SHP77 treated with DMSO at 0.1 percent for 48 hours (cell line): ENCODE measurements at places on chromosomes 3 and 15.
A peak's percentile ranks its signal among the peaks of the same experiment; 100 is the strongest.

DNA sequence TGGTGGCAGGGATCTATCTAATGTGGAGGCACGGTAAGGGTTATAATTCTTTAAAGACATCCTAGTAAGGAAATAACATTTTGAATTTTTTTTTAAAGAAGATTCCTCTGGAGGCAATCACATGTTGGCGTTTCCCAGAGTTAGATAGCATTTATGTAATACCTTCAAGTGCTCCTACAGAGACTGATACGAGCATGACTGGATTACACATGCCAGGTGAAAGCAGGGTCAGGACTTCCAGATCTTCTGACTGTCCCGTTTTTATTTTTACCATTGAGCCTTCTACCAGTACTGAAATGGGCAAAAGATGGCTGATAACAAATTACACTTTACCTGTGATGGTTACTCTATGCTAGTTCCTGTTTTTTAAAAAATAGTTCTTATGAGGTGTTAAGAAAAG lies 13.8 kb downstream of the IL17RB start:
- no peak for DNase-seq

DNA sequence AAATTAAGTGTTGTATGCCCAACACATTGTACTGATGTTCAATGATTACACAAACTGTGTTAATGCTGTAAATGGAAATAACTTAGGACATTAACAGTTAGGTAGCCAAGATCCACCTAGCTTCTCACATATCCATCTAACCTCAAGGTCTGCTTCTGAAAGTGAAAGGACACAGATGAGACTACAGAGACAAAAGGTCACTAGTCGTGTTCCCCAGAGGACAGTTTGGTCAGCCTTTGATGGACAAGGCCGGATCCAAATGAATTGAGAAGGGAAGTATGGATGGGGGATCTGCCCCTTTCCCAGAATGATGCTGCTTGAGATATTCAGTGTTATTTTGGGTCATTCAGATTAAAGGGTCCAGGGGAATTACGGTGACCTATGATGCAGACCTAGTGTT lies 17.2 kb downstream of the ALDH1A2 start:
- DNase-seq = no peak

GRCh38 chr3:39346785-39347585 lies 17.5 kb downstream of the CCR8 start:
- no peak for DNase-seq

GRCh38 chr15:80785335-80785734 lies 6.2 kb downstream of the CEMIP start:
- no peak for DNase-seq

DNA sequence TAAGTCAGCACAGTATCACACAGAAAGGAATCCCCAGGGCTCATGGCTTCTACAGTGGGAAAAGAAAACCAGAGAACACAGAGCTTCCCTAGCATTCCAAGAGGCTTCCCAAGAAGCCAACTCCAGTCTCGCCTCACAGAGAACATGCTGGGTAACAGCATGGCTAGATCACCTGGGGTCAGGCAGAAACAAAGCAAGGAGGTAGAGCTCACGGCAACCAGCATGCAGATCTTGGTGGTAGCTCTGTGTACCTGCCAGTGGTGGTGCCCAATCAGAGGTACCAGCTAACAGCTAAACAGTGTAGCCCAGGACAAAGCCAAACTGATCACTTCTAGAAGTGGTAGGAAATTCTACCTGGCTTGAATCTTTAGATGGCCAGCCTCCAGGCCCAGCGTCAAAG lies 31.3 kb downstream of the POLQ start:
- DNase-seq = no peak

DNA sequence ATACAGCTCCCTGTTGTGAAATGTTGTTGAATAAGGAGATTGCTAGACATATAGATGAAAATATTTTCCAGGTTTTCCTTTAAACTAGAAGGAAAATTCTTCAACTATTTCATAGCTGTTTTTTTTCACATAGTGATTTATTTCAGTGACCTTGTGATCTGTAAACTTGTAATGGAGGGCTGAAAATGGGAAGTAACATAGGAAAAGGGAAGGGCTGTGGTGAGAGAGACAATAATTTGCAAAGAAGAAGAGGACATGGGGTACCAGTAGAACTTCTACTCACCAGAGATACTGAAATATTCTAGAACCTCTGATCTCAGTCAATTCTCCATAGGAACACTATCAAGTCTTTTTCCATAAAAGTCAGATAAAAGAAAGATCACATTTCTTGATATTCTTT lies 60.4 kb downstream of the PLS1 start:
- no peak for DNase-seq

GRCh38 chr15:57541805-57542504 lies 49.7 kb upstream of the MYZAP start:
- peak; percentile 17 for DNase-seq

DNA sequence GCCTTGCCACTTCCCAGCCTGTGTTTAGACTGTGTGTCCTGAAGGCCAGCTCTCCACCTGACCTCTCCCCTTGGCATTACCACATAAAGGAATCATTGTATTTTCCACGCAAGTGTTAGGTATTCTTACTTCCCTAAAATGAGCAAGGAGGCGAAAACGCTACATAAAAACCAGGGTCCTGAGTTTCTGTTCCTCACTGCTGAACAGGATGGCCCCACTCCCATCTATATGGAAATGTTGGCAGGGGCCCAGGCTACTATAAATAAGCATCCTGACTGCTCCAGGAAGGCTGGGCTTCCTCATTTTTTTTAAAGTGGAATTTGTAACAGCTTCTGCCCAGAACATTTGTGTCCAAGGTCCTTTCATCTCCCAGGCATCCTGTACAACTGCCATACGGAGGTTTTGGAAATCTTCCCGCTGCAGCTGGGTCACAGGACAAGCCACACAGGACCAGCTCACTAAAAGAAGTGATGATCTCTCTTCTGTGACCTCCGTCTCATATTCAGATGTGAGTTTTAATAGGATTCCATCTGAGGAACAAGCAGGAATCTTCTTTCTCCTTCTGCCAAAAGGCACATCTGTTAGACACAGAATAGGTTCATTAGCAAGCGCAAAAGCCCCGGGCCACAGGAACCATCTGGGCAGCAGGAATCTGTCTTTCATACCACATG lies 56.4 kb upstream of the LIMD1 start:
- no peak for DNase-seq

DNA sequence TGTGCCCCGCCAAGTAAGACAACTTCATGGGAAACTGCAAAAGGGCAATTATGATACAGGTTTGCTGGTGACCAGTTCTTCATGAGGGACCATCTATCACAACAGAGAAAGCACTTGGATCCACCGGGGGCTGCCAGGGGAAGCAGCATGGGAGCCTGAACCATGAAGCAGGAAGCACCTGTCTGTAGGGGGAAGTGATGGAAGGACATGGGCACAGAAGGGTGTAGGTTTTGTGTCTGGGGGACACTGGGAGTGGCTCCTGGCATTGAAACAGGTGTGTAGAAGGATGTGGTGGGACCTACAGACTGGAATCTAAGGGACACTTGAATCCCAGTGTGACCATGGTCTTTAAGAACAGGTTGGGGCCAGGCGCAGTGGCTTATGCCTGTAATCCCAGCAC lies 22.6 kb downstream of the MKRN2 start:
- no peak for DNase-seq

- DNase-seq = no peak
Measured at GRCh38 chr15:75712668-75713337, at the start of gene CSPG4. TSS of gene CSPG4 (minus strand) at chr15:75712848. CDS start at chr15:75712755, 93 bp downstream.

- DNase-seq = no peak
Measured at GRCh38 chr3:20128358-20128757, 57.6 kb downstream of the SGO1 start.

GRCh38 chr3:180284331-180285110 lies 247.8 kb upstream of the PEX5L start:
- no peak for DNase-seq

DNA sequence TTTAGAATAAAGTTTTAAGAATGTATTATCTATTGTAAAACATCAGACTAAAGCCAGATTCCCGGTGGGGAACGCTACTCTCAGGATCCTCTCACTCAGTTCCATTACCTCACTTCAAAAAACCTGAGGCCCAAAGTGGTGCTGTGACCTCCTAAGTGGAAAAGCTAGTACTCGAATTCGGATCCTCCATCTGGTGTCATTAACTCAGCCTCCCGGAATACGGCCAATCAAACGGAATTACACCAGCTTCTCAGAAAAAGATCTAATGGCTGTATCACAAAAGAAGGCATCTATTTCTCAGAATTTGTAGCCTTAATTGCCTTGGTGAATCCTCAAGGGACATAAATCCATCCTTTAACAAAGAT lies 627 bp downstream of the ACAD11 start:
- no peak for DNase-seq

DNA sequence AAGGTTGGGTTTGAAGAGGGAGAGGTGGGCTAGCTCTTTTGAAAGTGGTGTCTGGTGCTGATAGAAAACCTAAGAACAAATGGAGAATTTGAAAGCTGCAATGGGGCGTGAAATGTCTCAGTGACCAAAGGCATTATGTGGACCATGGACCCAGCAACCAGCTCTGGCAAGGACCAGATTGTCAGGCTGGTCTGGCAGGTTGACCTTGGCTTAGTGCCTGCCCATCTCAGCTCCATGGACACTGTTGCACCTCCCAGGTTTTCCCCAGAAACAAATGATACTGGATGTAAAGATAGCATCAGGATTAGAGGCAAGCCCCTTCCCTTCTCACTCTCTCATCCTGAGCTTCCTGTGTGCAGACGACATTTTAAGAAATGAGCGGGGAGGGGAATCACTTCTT lies 302.9 kb upstream of the LRRFIP2 start:
- no peak for DNase-seq

GRCh38 chr15:68586274-68586961 lies 7.6 kb downstream of the CORO2B start:
- no peak for DNase-seq

- DNase-seq = no peak
Measured at GRCh38 chr15:63969652-63970421, 76.4 kb downstream of the DAPK2 start.

GRCh38 chr3:177490626-177491025 lies 293.3 kb upstream of the TBL1XR1 start:
- DNase-seq = no peak

GRCh38 chr3:56823984-56824703 lies 22.4 kb upstream of the ARHGEF3 start:
- DNase-seq = no peak
